ENCODE measurements at places on chromosomes 16 and 17.
A peak's percentile ranks its signal among the peaks of the same experiment; 100 is the strongest.

- peak; percentile 32 for DNase-seq
Measured at GRCh38 chr17:1882836-1883235, 53.0 kb downstream of the RPA1 start.

- DNase-seq, result peak; percentile 57
Measured at GRCh38 chr17:79612468-79613194, 1.8 kb upstream of the RBFOX3 start.

DNA sequence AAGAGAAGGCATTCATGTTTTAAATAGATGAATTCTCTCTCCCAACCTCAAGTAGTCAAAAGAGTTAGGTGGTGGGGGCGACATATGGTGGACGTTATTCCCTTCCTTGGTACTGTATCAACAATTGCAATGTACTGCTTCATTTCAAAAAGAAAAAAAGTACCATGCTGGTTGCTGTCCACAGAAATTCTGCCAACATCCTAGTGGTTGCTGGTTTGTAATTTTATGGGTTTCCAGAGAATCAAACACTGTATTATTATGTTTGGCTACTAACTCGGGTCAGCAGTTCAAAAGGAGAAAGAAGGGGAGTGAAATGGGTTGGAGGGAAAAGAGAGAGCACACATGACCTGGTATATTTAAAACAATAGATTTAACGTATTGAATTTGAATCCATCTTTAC lies 61.1 kb upstream of the KCNJ16 start:
- DNase-seq, result no peak

DNA sequence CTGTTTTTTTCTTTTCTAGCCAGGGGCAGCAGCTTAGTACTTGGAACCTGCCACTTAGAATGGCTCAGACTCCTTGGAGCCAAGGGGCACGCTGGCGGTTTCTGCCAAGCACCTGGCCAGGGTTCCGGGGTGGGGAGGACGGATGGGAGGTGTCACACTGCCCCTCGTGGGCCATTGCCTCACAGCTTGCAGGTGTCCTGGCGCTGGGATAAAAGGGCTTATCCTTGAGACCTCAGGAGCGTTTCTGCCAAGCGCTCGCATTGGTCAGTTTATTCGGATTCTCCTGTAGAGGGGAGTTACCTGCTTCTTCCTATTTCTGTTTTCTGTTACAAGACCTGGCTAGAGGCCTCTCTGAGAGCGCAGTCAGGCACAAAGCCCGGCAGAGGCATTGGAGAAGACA lies 234.6 kb downstream of the MSI2 start:
- DNase-seq, result no peak

DNA sequence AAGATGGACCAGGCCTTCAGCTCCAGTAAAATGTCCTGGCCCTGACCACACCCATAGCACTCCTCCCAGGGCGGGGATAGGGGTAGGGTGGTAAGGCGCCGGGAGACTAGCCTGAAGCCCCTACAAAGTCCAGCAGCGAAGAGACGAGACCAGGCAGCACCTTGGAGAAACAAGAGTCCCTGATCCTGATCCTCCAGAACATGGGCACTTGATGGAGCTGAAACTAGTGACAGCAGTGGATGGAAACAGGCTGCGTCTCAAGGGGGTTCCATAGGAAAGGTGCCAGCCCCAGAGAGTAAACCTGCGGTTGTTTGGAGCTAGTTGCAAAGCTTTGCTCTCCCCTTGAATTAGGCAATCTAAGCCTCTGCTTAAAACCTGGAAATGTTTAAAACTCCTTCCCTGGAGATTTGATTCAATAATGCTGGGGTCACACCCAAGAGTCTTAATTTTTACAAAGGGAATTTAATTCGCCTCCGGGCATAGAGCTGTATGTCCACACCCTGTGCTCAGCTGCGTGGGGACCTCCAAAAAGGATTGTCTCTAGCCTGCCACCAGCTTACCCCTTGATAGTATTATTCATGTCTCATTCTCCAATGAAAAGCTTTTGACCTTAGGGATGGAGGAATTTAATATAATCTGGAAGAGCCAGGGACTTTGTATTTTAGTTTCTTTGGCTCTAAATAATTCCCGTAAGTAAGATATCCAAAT lies 258.6 kb downstream of the PMP22 start:
- no peak for DNase-seq

- no peak for DNase-seq
Measured at GRCh38 chr17:56887552-56888467, 26.0 kb downstream of the TRIM25 start.

DNA sequence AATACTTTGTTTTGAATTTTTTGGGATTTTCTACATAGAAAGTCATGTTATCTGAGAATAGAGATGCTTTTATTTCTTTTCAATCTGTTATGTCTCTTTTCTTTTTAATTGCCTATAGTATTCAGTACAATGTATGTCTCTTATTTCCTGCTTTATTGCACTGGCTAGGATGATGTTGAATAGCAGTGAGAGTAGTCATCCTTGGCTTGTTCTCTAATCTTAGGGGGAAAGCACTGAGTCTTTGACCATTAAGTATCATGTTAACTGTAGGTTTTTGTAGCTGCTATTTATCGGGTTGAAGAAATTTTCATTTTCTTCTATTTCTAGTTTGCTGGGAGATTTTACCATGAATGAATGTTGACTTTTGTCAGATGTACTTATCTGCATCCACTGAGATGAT lies 10.0 kb upstream of the ABCA3 start:
- no peak for DNase-seq

GRCh38 chr17:49928837-49929475 lies 40.0 kb upstream of the DLX4 start:
- no peak for DNase-seq

DNA sequence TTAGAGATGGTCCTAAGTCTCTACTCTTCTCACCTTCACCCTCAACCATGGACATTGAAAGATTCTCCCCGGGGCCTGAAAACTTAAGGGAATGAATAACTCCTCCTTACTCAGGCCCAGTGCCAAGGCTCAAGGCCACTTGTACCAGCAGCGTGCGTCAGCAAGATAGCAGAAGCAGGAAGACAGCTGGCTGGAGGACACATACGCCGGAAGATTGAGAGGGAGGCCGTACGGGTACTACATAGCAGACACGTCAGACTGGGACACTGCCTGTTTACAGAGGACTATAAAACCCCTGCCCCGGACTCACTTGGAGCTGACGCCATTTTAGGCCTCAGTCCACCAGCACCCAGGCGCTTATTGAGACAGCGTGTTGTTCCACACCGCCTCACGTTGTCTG lies 75.8 kb upstream of the MED13 start:
- DNase-seq, result peak; percentile 80

DNA sequence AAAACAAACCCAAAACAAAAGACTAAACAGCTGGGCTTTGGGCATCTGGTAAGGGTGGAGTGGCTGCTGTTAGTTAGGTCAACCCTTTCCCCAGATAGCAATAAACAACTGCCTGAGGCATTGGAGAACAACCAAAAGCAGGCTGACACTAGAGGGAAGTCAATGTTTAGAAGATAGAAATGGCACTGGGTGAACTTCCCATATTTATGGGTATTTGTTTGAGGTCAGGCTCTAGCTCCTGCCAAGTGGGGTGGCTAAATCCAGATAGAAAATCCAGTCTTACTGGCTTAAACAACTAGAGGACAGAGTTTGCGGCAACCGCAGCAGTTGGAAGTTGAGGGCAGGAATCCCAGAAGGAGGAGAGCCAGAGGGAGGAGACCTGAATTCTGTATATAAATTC lies 79.4 kb downstream of the SDK2 start:
- no peak for DNase-seq

DNA sequence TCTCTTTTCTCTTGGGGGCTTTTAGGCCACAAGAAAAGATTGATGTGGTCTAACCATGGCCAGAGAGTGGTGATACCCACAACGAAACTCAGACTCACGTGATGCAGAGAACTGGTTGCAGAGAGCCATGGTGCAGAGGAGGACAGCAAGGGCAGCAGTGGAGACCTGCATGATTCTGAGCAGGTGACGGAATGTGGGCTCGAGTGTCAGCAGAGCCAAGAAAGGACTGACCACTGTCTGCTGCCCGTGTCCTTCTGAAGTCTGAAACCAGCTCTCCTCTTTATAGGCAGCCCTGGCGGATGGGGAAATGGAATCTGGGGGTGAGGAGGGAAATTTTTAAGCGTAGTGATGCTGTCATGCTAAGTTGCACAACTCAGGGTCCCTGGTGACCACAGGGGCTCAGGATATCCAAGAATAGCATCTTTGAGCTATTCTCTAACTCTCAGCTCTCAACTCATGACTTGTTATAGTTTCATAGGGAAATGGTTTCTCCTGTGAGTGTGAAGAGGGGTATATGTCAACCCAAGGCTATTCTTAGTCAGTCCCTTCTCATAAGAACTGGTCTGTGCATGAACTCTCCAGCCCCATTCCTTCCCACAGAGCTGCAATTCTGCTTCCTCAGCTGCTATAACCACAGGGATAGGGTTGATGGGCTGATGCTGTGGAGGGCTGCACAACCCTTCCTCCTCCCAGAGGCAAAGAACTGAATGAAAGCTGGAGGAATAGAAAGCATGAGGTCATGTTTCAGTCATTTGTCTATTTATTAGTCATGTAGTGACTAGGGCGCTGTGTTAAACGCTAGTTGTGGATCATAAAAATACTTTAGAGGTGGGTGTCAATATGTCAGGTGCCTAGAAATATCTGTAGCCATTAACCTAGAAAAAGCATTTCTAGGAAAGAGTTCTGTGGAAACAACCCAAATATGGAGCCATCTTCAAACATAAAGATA lies at the start of gene CCL3:
Gene CCL3, minus strand, starts transcription at position 256 of the 949 bp plus-strand sequence. Its CDS starts 85 bp downstream, at position 171.
- no peak for DNase-seq

DNA sequence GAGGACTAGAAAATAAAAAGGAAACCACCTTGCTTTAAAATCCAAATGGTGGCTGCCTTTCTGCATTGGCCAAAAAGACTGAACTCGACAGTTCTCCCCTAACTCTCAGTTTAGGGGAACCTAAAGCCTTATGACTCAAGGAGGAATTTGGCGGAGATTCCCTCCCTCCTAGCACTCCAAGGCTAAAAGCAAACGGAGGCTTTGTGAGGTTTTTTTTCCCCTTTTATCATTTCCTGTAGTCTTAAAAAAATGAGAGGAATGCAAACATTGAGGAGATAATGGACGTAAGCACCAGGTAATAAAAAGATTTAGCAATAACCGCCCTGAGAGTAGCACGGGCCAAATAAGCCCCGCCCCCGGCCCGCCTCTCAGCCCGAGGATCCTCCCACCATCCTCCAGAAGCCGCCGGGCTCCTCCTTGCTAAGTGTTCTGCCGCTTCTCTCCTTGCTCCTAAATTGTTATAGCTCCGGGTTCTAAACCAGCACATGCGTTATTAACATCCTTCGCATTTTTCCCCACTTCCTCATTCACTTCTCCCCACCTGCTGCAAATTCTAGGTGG lies 5.8 kb upstream of the KIFC3 start:
- DNase-seq, result peak; percentile 89

DNA sequence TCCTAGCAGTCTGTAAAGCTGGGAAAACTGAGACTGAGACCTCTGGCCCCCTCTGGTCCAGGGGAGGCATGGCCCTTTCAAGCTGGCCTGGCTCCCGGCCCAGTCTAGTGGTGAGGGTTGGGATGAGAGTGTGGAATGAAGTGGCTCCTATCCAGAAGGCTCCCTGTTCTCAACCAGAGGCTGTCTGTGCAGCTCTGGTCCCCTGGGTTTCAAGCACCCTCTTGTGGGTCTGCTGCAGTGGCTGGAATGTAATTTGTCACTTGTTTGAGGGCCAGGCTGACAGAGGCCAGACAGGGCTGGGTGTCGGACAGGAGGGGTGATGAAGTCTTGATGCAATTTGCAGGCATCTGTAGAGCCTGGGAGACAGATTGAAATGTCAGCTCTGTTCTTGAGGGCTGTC lies 22.1 kb upstream of the PHF12 start:
- no peak for DNase-seq

GRCh38 chr17:54177606-54178308 lies 355.0 kb downstream of the KIF2B start:
- DNase-seq, result no peak

DNA sequence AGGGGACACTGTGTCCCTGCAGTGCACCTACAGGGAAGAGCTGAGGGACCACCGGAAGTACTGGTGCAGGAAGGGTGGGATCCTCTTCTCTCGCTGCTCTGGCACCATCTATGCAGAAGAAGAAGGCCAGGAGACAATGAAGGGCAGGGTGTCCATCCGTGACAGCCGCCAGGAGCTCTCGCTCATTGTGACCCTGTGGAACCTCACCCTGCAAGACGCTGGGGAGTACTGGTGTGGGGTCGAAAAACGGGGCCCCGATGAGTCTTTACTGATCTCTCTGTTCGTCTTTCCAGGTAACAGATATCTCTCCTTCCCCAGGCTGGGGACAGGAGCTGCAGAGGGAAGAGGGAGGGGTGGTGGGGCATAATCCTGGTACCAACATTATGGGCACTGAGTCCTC lies 1.6 kb downstream of the CD300LG start:
- DNase-seq, result no peak

DNA sequence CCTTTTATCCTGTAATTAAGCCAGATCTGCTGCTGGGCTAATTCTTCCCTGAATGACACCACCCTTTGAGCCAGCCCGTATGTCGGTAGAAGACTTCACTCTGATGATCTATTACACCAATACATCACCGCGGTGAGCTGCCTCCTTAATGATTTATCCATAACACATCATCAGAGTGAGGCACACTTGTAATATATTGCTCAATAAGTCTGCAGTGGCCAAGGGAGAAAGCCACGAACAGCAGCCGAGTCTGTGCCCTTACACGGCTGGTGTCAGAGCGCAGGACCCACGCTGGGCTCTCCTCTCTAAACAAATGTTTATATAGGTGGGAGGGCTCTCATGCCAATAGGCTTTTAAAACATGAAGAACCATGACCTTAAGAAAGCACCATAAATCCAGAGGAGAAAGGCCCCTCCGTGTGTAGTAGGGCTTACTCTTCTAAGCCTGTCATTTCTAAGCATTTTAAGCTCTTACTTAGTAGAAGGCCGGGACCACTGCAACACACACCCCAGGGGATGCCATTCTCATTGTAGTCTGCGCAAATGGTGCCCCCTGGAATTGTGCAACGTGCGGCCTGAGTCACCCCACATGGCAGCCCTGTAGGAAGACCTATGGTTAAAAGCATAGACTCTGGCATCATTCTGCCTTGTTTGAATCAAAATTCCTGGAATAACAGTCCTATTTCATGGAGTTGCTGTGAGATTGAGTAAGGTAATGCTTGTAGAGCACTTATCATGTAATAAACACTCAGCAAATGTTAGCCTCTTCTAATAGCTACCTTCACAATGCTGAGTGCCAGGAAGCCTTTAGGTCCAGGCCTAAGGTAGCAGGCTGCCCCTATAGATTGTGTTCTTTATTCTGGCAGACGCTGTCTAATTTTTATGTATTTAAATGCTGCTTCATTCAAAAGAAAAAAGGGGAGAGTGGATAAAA lies 26.1 kb downstream of the MRPS23 start:
- DNase-seq, result no peak

GRCh38 chr16:72913551-72913950 lies 134.4 kb downstream of the ZFHX3 start:
- DNase-seq, result no peak

GRCh38 chr17:69696650-69697049 lies 282.2 kb downstream of the MAP2K6 start:
- DNase-seq, result no peak

Data from colonic mucosa (tissue), 4 donors.